ENCODE measurements at places on chromosomes 11 and 22.

- DNase-seq, result no peak
These were observed 35.3 kb upstream of the KCNJ11 start for GRCh38 chr11:17423533-17424310.

GRCh38 chr22:41127451-41127850 lies 35.1 kb downstream of the EP300 start:
- DNase-seq, result no peak

DNA sequence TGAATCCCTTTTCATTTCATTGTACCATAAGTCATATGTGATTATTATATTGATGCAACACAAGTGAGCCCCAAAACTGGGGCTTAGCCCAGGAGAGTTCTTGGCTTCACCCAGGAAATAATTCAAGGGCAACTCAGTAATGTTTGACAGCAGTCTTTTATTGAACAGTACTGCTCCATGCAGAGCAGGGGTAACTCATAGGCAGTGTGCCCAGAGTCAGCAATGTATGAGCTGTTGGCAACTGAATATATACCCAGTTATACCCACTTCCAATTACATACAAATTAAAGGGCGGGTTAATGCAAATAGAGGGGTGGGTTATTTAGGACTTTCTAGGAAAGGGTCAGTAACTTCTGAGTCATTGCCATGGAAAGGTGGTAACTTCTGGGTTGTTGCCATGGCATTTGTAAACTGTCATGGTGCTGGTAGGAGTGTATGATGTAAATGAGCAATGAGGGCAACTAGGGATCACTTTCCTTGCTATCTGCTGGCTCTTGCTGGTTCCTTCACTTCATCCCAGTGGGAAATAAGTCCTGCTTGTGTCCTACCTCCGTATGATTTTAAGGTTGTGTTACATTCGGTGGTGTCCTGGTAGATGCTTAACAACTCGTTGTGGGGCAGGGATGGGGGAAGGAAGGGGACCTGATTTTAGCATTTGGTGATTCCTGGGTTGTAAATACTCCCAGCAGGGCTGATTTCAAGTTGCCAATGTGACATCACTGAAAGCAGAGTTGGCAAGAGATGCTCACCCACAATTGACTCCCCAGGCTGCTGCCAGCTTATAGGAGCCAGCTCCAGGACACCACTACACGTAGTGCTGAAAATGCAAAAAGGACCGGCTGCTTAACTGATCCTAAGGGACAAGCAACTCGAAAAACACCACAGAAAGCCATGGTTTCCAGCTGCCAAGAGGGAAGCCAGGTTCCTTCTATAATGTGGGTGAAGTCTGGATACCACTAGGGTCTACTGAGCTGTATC lies 70.1 kb downstream of the SYT9 start:
- DNase-seq, result no peak

- DNase-seq, result no peak
These were observed 533.1 kb downstream of the ETS1 start for GRCh38 chr11:128053981-128054931.

DNA sequence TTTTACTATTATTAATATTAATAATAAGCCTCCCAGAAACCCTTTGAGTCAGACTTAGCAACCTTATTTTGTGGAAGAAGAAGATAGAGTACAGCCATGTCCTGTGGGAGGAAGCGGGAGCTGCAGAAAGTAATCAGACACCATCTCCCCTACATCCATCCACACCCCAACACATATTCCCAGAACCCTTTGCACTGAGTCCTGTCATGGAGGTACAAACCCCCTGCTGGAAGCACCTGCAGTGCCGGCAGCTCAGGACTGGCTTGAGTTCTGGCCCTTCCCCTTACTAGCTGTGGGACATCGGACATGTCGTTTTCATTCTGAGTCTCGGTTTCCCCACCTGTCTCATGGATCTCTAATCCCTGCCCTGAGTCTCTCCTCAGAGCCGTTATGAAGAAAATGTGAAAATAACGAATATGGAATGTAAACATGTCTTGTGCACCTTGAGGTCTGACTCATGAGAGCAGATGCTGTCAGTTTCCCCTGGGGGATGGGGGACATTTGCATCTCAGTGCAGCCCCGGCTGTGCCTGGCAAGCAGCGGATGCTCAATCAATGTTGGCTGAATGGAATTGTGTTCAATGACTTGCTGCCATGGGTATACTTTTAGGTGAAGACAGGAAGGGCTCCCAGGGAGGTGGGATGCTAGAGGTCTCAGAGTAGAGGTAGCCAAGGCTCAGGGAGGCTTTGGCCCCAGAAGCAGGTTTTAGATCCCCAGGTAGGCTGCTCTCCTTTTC lies 45.4 kb downstream of the TP53I11 start:
- DNase-seq, result no peak

DNA sequence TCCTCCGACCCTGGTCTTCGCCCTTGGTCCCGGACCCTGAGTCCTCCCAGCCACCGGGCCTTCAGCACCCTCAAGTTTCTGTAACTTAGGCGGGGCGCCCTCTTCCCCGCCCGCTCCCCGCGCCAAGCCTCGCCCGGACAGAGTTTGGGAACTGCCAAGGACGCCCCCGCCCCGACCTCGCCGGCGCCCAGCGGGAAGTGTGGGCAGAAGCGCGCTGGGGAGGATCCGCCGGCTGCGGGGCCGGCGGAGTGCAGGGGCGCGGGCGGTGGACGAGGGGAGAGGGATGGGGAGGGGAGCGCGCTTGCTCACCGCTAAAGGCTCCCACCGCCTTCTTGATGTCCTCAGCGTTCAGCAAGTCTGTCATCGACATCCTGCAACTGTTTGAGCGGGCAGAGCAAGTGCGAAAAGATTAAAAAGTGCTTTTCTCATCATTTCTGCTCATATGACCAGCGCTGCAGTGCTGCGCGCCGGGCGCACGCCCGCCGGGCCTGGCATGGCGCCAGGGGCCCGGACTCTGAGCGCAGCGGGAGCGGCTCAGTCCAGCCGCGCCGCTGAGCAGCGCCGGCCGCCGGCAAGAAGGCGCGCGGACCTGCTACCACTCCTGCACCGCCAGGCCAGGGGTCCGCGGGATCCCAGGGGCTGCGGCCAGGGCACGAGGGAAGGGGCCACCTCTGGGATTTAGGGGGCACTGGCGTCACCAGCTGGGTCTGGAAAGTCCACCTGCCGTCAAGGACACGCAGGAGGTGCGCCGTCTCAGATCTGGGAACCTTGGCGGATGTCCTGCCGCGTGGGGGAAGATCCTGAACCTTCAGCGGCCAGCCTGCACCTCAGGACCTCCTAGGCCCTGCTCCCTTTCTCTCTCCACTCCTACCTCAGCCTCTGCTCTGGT lies at the start of gene PVALB:
Gene PVALB (minus strand): TSS at position 400 of the 889 bp plus-strand sequence. CDS start 30 bp downstream, at position 370.
- DNase-seq, result no peak

- DNase-seq, result no peak
These were observed 852.6 kb upstream of the RAG2 start for GRCh38 chr11:37450613-37451012.

GRCh38 chr11:64760759-64761420 lies 1.1 kb upstream of the PYGM start:
- no peak for DNase-seq

GRCh38 chr11:77191823-77192495 lies 63.9 kb downstream of the MYO7A start:
- DNase-seq, result no peak

DNA sequence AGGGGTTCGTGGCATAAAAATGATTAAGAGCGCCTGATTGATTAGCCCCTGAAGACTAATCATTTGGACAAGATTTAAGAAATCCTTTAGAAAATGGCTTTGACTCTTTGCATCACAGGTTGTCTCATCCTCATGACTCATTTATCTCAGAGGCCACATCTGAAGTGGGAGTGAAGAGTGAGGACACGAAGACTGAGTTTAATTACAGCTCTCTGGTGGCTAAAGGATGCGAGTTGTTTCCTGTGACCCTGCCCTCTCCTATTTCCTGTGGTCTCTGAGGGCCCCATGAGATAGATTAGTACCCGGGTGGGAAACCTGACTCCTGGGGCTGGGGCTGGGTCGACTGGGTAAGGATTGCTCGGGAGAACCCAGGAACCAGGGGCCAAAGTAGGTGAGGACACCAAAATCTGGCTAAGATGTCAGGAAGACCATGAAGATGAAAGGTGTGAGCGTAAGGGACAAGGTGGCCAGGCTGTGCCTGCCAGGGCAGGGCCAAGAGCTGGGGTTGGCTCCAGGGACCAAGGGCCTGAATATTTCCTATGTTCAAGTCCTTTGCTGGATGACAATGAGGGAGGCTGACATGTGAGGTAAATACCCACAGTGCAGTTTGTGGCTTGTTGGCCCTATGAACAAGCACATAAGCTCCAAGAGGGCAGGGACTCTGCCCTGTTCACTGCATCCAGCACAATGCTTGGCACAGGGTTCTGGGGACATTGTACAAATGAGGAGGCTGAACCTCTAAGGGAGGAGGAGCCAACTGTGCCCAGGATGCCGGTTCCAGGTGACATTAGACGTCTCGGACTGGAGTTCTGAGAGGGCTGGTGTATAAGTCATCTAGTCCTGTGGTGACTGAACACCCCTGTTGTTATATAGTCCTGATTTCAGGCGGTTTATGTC lies 3.6 kb downstream of the OTOG start:
- no peak for DNase-seq

DNA sequence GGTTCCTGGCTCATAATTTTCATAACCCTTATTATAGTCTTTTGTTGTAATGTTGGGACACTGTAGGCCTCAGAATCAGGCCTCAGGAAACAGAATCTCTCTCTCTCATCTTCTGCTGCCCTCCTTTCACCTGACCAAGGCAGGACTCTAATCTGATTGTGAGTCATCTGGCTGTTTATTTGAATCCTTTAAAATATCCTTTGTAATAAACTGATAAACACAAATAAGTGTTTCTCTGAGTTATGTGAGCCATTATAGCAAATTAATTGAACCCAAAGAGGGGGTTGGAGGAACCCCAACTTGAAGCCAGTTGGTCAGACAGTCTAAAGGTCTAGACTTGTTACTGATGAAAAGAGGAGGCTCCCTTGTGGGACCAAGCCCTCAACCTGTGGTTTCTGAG lies 30.6 kb downstream of the ACER3 start:
- DNase-seq, result no peak

DNA sequence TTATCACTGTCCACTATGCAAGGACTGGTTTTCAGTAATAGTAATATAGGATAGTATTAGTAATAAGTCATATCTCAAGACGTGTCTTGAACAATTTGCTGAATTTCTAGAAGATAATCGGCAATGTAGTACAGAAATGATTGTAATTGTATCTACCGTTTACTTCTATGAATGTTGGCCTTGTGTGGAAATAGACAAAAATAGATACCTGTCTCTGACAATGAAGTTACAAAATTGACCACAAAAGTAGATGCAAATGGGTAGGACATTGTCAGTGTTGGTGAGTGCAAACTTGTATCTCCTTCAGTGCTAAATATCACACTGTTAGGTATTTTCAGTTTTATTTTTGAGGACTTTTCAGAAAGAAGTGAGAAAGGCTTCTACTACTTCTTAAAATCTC lies 43.1 kb downstream of the SVIP start:
- DNase-seq, result no peak

GRCh38 chr22:31125521-31126117 lies 2.9 kb downstream of the INPP5J start:
- DNase-seq, result no peak

DNA sequence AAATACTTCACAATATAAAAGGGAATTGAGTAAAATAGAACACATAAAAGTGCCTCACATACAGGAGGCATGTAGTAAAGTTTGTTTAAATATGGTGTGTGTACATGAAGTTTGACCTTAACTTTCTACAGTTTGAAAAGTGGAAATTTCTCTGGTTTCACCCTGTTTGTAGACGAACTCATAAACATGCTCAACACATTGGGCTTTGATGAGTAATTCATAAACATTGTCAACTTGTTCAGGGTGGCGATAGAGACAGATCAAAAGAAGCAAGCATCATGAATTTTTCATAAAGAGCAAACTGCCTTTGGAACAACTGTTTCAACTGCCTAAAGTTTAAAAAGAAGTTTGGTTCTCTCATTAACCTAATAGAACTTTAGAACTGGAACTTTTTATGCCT lies 9.1 kb downstream of the SLN start:
- DNase-seq, result no peak

DNA sequence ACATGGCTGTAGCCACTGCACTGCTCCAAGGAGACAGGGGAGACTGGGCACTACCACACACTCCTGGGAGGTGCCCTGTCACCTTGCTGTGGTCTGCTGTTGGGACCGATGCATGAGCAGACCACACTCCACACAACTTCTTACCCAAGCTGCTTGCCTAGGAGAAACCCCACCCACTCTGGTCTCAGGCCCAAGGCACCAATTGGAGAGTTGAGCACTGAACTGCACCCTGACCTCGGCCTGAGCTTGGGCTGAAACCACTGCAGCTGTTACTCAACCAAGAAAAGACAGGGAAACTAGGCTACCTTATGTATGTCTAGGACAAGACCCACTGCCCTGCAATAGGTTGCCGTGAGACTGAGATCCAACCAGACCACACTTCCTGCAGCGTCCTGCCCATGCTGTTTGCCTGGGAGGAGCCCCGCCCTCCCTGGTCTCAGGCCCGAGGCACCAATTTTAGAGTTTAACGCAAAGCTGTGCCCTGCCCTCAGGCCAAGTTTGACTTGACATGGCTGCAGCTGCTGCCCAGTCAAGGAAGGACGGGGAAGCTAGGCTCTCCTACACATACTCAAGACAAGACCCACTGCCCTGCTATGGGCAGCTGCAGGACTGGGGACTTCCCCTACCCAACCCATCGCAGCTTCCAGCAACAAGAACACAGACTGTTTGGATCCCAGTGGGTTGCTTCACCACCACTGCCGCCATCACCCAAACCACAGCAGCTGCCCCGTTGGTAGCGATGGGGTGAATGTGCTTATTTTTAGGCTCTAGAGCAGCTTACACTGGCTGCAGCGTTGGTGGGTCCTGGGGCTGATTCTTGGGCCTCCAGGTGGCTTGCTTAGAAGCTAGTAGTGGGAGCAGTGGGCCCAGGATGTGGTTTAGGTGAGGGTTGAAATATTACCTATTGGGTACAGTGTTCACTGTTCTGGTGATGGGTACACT lies 66.8 kb downstream of the BRD1 start:
- DNase-seq, result no peak

GRCh38 chr11:97158243-97158642 lies 768.4 kb downstream of the JRKL start:
- no peak for DNase-seq

- DNase-seq, result no peak
These were observed 16.6 kb downstream of the APIP start for GRCh38 chr11:34899633-34900016.

DNA sequence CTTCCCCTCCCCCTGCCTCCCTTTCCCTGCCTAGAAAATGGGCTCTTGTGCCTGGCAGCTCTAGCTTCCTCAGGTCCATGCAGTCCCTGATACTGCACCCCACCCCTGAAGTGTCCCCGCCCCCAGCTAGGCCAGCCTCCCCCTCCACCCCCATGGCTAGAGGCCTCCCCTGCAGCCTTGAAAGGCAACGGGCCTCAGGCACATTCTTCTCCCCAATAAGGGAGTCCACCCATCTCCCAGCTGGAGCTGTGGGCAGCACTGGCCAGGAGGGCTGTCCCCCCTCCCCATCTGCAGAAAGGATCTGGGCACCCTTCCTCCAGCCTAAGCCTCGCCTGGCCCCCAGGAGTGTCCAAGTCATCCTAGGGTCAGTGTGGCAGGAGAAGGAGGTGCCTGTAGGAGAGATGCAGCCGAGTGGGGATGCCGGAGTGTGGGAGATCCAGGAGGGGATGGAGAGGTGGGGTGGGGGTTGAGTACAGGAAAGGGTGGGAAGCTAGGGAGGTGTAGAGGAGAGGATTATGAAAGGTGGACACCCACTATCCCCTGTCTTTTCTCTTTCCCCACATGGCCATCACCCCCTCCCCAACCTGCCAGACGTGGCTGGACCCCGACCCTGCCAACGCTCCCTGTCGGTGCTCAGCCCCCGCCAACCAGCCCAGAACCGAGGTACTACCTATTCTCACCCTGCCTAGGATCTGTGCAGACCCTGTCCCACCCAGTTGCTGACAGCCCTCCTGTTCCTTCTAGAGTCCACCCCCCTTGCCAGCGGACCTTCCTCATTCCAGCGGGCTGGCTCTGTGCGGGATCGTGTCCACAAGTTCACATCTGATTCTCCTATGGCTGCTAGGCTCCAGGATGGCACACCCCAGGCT lies 9.3 kb downstream of the SMTN start:
- no peak for DNase-seq

All from esophagus squamous epithelium (tissue), 5 donors.